Germinal center (tissue), 1 donor: ENCODE measurements at places on chromosomes 5 and 9.

DNA sequence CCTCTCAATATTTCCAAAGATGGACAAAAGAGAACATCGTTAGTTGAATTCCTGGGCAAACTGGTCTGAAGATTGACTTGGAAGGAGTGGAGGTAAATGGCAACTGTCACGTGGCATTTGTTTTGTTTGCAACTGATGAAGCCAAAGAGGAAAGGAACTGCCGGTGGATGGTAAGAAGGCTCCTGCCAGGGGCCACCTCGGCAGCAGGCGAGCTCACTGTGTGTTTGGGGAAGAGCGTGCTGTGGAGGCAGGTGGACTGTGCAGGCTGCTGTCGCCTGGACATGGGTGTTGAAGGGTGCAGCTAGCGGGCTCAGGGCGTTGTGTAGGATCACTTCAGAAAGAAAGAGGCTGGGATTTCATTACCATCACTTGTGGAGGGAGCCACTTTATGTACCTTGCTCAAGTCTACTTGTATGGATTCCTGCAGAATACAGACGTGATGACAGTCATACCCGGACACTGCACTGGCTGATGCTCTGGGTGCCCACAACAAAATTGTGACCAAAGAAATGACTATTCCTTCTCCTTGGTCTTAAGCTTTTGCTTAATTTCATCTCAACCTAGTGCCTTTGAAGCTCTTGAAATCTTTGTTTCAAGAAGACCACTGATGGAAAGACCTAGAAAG, 72.7 kb downstream of the MAP1B start:
- no peak for DNase-seq

DNA sequence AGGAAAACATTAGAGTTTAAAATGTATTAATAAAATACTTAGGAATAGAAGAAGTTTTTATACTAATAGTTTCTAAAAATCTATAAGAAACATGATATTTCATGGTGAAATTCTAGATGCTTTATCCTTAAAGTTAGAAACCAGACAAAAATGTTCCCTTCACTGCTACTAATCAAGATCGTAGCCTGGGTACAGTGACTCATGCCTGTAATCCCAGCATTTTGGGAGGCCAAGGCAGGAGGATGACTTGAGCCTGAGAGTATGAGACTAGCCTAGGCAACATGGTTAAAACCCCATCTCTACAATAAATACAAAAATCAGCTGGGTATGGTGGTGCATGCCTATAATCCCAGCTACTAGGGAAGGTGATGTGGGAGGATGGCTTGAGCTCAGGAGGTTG, 30.4 kb upstream of the KLF9 start:
- no peak for DNase-seq

DNA sequence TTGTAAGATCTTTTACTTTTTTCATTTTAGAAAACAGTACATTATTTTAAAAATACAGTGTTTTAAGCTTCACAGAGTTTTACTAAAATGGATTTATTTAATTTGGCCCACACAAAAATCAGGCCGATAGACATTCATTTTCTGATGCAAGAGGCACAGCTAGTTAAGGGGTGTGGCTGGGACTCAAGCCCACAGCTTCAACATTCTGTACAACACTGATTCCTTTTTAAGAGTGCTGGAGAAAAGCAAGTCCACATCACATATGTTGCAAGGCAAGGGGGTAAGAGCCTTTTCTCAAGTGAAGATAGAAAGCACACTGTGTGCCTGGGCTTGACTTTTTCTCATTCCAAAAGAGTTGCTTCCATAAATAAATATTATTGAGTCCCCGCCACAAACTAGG, 195.9 kb downstream of the RFK start:
- DNase-seq, result no peak

GRCh38 chr9:136237486-136238341, 7.9 kb downstream of the QSOX2 start:
- no peak for DNase-seq

GRCh38 chr5:72042097-72042496, 65.2 kb upstream of the MAP1B start:
- DNase-seq, result no peak

DNA sequence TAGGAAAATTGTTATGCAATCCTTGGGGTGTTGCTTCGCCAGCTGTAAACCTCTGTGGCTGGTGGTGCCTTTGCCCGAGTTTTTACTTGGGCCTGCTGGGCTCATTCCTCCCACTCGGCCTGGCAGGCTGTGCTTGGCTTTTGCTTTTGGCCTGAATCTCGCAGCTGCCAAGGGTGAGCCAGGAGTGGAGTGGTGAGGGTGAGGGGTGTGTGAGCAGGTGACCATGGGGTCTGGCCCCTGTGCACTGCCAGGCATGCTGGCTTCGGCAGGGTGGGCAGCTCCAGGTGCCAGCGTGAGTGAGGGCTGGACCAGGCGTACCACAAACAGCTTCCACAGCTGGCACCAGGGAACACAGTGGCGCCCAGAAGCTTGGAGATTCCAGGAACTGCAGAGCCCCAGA, 12.6 kb upstream of the DHFR start:
- DNase-seq, result no peak

GRCh38 chr5:10384483-10384882, 31.0 kb downstream of the MARCHF6 start:
- no peak for DNase-seq

- DNase-seq, result no peak
Measured at GRCh38 chr5:73974871-73975360, 348.9 kb downstream of the ARHGEF28 start.

GRCh38 chr5:94471521-94471920, 146.9 kb downstream of the KIAA0825 start:
- DNase-seq, result no peak

GRCh38 chr5:119070578-119070827, 384 bp upstream of the DMXL1 start:
- DNase-seq, result no peak

- DNase-seq, result no peak
Measured at GRCh38 chr9:26888271-26888670, 4.3 kb downstream of the CAAP1 start.

DNA sequence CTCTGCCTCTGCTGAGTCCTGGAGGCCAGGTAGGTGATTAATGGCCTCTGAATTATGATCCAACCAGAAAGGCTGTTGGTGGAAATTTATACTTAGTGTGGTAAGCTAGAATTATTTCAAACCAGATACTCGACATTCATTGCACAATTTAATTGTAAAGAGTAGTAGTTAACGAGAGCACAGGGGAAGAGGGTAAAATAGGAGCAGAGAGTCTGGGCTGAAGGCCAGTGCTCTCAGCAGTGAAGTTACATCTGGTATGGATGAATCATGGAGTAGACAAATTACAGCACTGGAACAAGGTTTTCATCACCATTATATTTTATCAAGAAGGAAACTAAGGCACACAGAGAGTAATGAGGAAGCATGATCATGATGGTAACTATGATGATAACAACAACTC, 92.5 kb downstream of the TLR4 start:
- DNase-seq, result no peak

GRCh38 chr9:88085476-88085875, 52.8 kb downstream of the SPATA31C2 start:
- no peak for DNase-seq

DNA sequence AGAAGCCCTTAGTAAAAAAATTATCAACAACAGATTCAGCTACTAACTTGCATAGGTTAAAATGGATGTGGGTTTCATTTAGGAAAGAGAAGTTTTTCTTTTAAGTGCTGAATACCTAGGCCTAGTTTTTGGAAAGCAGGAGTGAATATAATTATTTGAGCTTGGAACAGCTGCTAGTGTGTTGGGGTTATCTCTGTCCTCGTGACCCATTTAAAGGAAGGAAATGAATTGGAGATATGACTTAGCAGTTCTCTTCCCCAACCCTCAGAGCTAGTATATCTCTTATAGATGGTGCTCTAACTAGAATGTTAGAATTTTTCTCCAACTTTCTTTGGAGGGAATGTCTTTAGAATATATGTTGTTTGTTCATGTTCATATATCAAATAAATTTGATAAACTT, 38.6 kb downstream of the ZNF366 start:
- no peak for DNase-seq

DNA sequence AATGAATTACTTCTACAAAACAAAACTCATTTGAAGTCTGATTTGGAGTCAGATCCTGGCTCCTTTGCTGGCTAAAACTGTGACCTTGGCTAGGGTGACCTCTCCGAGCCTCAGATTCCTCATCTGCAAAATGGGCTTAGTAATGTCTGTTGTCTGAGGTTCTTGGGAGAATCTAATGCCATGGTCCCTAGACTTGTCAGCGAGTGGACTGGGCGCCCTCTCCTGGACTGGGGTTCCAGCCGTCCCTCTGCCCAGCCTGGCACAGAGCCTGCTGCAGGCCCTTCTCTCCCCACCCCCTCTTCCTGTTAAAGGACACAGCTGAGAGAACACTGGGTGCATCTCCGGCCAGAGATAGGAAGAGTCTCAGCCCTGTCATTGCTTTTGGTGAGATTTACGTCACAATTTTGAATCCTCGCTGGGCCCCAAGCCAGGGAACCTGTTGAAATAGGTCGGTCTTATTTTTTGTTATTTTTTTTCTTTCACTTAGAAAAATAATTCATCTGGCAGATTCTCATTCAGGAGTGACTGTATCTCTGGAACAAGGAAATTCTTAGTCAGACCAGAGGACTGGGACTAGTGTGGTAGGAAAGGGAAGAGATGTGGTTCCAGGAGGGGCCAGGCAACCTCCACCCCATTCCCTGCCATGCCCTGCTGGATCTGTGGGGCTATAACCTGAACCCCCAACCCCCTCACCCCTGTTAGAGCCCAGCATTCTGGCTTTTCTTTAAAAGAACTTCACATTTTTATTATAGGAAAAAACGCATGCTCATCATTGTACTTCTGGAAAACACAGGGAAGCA, 48.2 kb upstream of the RPL26L1 start:
- no peak for DNase-seq

DNA sequence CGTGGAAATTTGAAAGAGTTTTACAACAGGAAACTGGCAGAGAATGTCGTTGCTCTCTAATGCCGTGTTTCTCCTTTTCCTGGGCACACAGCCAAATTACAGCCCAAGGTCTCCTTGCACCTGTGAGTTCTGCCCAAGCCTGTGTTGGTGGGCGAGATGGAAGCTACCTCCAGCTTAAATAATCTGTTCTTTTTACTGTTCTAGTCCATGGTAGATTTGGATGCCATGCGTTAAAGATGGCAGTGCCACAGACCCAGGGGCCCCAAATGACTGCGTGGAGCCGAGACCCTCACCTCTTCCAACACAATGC, 92.6 kb upstream of the IRX4 start:
- no peak for DNase-seq

- no peak for DNase-seq
Measured at GRCh38 chr5:176132471-176133288, 105.5 kb upstream of the SIMC1 start.

GRCh38 chr5:157253547-157253946, 12.4 kb upstream of the CYFIP2 start:
- peak; percentile 76 for DNase-seq

DNA sequence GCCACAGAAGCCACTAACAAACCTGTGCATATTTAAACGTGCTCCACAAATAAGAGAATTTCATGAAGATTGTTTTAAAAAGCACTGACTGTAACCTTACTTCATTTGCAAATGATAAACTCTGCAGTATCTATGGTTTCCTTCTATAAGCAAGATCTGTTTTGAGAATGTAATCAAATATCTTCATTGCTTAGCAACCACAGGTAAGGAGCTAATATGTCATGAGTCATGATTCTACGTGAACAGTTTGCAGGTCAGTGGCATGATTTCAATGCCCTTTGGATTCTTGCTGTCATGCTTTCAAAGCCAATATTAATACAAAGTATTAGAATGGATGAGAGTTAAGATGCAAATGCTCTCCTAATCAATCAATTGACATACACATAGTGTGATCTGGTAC, 325.0 kb downstream of the EDIL3 start:
- no peak for DNase-seq

DNA sequence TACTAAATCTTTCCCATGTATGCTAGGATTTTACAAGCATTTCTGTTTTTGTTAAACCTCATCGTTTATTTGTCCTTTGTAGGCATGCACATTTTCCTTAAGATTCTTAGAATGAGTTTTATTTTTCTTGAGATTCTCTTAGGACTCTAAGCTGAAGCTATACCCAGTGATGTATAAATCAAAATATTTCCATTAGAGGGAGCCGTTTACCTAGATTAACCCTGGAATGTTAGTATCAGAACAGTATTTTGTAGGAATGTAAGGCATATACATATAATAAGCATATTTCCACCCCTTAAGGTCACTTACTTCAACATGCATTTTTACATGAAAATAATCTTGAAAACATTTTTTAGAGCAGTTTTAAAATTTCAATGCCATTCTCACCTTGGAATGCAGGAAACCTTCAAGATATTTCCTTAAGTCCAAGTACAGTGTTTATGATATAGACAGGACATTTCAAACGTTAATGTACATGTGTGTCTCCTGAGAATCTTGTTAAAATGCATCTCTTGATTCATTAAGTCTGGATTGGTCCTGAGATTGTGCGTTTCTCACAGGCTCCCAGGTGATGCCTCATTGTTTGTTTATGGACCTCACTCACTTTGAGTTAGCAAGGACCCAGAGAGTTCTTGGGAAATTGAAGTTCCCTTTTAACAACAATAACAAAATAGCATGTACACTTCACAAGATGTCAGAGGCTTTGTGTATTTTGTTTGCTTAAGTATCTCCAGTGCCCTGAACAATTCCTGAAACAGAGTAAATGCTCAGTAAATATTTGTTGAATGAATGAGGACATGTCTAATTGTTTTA, 34.9 kb upstream of the FCHO2 start:
- no peak for DNase-seq

GRCh38 chr9:32500768-32501167, 25.2 kb downstream of the RIGI start:
- DNase-seq, result no peak

- no peak for DNase-seq
Measured at GRCh38 chr9:76637416-76637815, 126.8 kb upstream of the PCA3 start.

- DNase-seq, result no peak
Measured at GRCh38 chr5:126552614-126553013, 42.4 kb downstream of the ALDH7A1 start.

DNA sequence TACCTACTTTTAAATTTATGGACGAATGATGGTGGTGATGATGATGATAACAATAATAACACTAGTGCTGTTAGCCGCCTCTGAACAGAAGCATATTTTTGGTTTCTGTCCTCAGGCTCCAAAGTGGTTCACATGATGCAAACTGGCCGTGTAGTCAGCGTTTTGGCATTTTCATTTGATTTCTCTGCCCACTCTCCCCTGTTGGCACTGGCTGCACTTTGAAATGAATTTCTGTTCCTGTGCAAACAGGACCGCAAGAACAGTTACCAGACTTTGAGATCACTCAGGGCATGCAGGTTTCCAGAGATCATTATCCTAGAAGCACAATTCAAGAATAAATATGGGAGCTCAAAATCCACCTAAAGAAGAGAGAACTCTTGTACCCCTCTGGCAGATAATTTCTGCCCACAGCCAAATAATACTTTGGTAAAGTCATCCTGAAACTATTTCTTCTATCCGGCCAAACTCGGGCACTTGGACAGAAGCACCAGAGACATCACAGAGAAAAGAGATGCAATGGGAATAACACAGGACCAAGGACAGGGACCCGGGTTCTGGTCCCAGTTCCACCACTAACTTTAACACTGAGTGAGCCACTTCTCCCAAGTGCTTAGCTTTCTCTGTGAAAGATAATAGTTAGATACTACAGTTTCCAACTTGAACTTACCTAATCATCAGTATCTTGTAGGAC, 201.7 kb upstream of the PTGER4 start:
- no peak for DNase-seq
